ENCODE measurements at places on chromosomes 7 and 10.

- DNase-seq: peak; percentile 39
Measured at GRCh38 chr7:140416560-140416959, 12.7 kb downstream of the RAB19 start.

- no peak for DNase-seq
Measured at GRCh38 chr7:68892236-68892635, 706.0 kb upstream of the AUTS2 start.

GRCh38 chr7:924541-925231 is 29.8 kb downstream of the ADAP1 start:
- no peak for DNase-seq

GRCh38 chr10:59575269-59575668 is 134.4 kb downstream of the SLC16A9 start:
- DNase-seq: no peak

DNA sequence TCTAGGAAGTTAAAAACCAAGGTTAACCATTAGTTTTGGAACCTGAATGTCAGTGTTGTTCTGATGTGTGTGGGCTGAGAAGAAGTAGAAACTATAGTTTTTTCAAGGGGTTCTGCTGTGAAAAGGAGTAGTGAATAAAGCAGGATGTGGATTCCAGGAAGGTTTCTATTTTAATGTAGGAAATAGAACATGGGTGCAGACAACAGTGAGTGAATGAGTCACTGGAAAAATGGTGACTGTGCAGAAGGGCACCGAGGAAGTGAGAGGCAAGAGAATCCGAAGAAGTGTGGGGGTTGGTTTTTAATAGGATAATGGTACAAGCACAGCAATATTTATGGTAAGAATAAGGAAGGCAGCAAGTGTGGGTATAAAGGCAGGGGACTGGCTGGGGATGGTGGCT is 120.4 kb downstream of the ARHGAP21 start:
- DNase-seq: no peak

- DNase-seq: no peak
Measured at GRCh38 chr7:44101966-44102845, 1.9 kb upstream of the AEBP1 start.

- no peak for DNase-seq
Measured at GRCh38 chr7:16318463-16318862, 102.9 kb downstream of the CRPPA start.

- DNase-seq: no peak
Measured at GRCh38 chr10:132845780-132846595, 60.0 kb upstream of the NKX6-2 start.

DNA sequence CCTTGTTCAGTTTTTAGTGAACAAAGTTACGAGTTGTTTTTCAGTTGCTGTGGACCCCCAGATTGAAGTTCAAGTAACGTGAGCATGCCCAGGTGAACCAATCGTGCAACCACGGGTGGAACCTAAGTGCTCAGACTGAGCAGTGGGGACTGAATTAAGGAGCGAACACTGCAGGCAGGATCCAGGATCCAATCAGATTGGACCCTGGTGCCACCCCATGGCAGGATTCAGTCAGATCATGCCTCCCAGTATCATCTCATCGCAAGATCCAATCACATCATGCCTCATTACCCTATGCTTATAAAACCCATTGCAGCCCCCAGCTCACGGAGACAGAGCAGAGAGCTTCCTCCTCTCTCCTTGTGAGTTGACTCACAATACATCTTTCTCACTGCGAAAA is 80.9 kb downstream of the PFKFB3 start:
- DNase-seq: no peak

DNA sequence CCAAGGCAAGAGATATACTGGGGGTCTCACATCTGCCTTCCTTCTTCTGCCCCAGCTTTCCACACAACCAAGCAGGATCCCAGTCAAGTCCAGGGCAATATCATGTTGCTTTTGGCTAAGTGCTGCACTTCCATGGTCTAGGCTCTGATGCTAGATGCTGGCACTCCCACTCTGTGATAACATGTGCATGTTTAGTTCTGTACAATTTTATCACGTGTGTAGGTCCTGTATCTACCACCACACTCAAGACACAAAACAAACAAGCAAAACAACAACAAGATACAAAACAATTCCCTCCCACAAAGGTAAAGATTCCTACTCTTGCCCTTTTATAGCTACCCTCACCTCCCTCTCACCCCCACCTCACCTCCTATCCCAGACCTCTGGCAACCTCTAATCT is 105.6 kb upstream of the HABP2 start:
- no peak for DNase-seq

- no peak for DNase-seq
Measured at GRCh38 chr10:9205558-9205957, 1151.1 kb downstream of the GATA3 start.

- DNase-seq: no peak
Measured at GRCh38 chr7:30694774-30695721, 12.8 kb upstream of the CRHR2 start.

GRCh38 chr10:34710391-34710751 is 104.7 kb downstream of the PARD3 start:
- no peak for DNase-seq

DNA sequence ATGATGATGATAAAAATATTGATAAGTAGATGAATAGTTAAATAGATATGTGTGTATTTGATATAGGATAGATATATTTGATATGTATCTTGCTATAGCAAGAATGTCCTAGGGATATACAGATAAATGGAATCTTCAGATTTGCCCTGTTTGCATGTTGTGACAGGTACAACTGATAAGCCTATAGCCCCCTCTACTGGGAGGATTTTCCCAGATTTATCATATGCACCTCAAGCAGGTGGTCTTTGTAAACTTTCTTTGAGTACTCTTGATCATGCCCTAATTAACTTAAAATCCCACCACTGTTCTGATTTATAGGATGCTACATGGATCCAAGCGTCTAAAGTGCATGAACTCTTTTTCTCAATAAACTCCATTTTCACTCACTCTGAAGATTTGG is 1050.7 kb downstream of the SORCS3 start:
- DNase-seq: peak; percentile 5

DNA sequence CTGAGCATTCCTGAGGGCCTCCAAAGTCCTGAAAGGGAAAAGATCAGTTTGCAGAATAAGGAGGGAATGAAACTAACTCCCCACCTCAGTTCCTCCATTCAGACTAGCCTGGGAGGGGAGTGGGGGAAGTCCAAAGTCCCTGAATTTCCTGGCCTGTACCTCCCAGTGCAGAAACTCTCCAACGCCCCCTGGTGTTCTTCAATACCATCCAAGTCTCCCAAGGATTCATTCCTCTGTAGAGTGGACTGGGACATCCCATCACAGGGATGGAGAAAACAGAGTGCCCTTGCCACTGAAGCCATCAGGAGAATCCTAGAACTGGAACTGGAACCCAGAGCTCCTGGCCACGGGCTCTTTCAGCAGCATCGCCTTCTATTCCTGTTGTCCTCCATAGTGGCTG is 1.6 kb upstream of the COL13A1 start:
- peak; percentile 8 for DNase-seq

DNA sequence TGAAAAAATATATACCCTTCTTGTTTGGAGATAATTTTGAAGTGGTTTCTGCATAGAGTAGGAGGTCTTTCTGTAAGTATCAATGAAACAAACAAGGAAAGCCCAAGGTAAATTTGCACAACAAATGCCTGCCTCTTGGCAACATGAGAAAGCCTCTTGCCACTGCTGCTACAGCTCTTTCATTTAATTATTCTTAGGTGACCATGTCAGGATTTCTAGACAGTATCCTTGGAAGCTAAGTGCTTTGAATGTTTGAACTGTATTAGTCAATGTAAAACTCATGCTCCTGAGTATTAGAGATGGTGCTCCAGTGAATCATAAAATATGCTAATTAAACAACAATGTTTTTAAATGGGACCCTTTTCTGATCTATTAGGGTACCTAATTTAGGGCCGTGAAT is 81.2 kb upstream of the ITGB1 start:
- no peak for DNase-seq

GRCh38 chr10:107502229-107502985 is 337.9 kb upstream of the SORCS1 start:
- DNase-seq: no peak

DNA sequence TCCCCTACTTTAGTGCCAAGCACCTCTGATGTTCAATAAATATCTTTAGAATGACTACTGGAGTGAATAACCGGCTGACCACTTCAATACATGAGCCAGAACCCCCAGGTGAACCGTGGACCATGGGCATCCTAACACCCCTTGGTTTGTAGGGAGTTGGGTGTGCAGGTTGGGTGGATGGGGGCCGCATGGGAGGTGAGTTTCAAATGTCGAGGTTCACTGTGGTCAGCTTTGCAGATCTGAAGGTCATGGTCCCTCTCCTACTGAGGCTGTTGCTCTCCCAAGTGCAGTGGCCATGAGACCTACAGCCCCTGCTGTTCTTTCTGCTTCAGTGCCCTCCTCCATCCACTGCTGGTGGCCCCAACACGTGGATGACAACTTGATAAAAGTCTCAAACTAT is 178.0 kb upstream of the MKI67 start:
- no peak for DNase-seq

DNA sequence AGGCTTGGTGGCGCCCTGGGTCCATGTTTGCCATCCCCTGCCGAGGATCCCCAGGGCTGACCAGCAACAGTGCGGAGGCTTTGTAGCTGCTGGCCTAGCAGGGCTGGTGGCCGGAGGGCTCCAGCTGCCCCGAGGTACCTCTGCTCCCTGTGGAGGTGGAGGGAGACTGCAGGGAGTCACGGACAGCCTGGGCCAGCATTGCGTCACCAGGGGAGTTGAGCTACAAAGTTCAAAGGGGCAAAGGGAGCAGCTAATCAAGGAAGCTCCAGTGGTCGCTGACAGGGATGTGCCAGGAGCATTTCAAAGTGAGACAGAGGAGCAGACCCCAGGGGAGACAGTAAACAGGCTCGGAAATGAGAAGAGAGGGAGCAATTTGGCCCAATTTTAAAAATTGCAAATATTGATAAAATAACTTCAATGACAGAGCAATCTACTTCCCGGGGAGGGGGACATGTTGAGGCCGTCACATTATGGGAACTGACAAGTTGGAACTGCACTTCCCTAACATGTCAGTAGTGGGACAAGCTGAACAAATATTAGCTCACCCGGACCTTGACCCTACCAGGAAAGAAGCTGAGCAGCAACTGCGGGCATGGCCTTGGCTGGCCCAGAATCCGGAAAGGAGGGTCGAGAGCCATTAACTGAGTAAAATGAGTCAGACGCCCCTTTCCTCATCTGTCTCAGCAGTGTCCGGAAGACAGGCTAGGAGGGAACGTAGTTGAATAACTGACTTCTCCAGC is 39.4 kb downstream of the BTBD16 start:
- DNase-seq: peak; percentile 93

DNA sequence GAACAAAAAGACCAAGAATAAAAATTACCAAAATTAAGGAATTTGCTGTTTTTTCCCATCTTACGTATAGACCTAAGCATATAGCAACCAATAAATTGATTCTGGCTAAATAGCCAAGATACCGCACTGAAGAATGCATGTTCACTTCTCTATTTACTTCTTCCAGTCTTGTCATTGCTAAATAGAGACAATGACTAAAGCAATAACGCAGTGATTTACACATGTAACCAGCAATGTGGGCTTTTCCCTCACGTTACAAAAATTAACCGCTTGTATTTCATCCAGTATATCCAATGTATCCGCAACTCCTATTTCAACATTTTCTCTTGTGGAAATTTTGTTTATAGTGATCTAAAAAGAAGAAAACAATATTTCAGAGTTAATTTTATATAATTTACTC is 5.6 kb downstream of the TMEM168 start:
- DNase-seq: no peak

GRCh38 chr7:131203291-131203976 is 124.2 kb upstream of the MKLN1 start:
- DNase-seq: no peak

GRCh38 chr7:86667732-86668131 is 24.0 kb downstream of the GRM3 start:
- DNase-seq: no peak

GRCh38 chr7:156496865-156497264 is 143.7 kb upstream of the RNF32 start:
- DNase-seq: no peak

- no peak for DNase-seq
Measured at GRCh38 chr7:7519056-7519455, 16.6 kb downstream of the COL28A1 start.

GRCh38 chr10:96681524-96681923 is 38.8 kb downstream of the PIK3AP1 start:
- DNase-seq: no peak

- peak; percentile 38 for DNase-seq
Measured at GRCh38 chr7:45585628-45586027, 11.5 kb downstream of the ADCY1 start.

- no peak for DNase-seq
Measured at GRCh38 chr7:45881759-45882464, 6.4 kb upstream of the IGFBP1 start.

GRCh38 chr10:90945491-90946070 is 24.7 kb upstream of the ANKRD1 start:
- no peak for DNase-seq

DNA sequence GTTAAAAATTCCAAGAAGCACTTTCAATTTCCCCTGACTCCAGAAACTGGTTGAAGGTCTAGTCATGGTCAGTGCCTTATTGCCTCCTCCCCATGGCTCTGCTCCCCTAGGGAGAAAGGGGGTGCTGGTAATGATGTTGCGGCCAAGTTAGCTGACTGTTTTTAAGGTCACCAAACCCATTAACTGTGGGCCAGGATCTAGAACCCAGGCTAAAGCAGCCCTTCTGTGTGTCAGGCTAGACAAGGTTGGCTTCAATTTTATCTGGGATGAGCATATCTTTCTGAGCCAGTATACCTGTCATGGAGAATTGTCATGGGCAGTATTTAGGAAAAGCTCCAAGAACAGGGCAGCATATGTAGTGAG is 11.2 kb upstream of the HOXA13 start:
- no peak for DNase-seq

DNA sequence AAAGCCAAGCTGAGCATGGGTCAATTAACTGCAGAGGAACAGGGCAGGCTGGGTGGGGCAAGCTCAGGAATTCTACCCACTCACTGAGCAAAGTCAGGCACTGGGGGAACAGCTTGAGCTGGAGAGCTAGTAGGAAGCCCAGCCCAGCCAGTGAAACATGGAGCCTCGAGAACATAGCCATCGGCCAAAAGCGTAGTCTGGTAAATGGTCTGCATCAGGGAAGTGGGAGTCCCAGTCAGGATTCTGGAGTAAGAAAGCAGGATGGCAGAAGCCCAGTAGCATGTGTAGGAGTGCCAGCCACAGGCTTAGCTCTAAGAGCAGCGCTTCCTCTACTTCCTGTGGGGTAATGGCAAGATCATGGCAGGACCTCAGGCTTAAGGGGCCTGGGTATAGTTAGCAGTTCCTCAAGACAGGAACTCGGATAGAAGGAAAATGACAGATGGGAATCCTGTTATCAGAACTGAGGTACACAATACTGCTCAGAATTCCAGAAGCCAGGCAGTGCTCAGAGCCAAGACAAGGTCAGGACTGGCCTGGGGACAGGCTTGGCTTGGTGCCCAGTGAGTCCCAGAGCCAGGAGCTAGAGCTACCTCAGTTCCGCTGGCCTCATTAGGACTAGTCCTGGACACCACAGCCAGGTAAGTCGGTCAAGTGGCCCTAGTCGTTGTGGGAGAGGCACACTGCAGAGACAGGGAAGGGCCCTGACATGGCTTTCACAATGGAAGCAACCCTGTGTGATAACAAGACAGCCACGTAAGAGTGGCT is 65.4 kb upstream of the MXI1 start:
- DNase-seq: no peak

- peak; percentile 80 for DNase-seq
Measured at GRCh38 chr7:129780974-129781927, 169.7 kb downstream of the NRF1 start.
